ENCODE measurements at places on chromosomes 5 and 9.

- no peak for DNase-seq
Observed at GRCh38 chr5:169649486-169649885, 12.4 kb downstream of the DOCK2 start.

DNA sequence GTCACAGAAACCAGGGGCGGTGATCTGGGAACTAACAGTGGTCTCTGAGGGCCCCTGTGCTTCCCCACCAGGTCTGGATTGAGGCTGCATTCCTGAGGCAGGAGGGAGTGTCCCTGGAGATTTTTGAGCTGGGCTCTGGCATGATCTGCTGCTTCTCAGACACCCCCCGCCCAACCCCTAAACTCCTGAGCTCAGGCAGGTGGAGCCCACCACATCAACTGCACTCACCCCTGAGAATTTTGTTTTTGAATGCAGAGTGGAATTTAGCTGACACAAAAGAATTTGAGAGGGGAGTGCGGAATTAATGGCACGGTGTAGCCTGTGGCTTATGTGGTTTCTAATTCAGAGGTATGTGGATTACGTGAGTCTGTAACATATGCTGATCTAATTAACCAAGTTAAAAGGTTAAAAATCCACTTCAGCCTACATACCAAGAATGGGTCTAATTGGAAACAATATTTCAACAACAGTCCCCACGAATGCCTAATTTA lies 23.9 kb upstream of the CTSL start:
- DNase-seq: no peak

- DNase-seq: no peak
Observed at GRCh38 chr5:154370813-154371212, 75.0 kb upstream of the SAP30L start.

DNA sequence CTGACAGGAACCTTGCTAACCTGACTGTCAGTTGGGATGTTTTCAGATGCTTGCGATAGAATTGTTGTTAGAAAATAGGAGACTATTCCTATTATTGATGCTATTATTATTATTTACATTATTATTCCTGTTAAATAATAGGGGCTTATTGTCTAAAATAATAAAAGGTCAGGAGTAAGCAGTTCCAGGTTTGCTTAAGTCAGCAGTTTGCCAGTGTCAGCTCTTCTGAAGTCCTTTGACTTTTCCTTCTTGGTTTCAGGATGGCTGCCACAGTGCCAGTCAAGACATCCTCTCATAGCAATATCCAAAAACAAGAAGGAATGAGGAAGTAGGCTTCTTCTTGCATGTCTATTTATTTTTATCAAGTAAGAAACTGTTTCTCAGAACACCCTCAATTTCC lies 141.7 kb upstream of the MARCHF11 start:
- no peak for DNase-seq

GRCh38 chr5:108983461-108984092 lies 235.9 kb downstream of the FER start:
- no peak for DNase-seq

DNA sequence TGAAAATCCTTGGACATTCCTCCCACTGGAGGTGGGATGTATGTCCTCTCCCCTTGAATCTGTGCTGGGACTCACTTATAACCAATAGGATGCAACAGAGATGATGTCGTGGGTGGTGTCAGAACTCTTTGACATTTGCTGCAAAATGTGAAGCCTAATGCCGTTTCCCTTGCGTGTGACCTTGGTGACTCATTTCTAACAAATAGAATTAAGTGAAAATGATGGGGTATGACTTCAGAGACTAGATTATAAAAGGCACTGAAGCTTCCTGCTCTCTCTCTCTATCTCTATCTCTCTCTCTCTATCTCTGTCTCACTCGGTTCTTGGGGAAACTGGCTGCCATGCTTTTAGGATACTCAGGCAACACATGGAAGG lies 126.1 kb upstream of the STC2 start:
- no peak for DNase-seq

- DNase-seq: no peak
Observed at GRCh38 chr9:18474783-18475182, 830 bp downstream of the ADAMTSL1 start.

DNA sequence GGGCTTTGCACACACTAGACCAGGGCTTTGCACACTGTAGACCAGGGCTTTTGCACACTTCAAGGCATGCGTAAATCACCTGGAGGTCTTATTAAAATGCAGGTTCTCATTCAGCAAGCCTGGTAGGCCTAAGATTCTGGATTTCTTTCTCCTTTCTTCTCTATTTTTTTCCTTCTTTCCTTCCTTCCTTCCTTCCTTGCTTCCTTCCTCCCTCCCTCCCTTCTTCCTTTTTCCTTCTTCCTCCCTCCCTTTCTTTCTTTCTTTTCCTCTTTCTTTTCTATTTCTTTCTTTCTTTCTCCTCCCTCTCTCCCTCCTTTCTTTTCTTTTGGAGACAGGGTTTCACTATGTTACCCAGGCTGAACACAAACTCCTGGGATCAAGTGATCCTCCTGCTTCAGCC lies 24.3 kb upstream of the CNOT6 start:
- no peak for DNase-seq

DNA sequence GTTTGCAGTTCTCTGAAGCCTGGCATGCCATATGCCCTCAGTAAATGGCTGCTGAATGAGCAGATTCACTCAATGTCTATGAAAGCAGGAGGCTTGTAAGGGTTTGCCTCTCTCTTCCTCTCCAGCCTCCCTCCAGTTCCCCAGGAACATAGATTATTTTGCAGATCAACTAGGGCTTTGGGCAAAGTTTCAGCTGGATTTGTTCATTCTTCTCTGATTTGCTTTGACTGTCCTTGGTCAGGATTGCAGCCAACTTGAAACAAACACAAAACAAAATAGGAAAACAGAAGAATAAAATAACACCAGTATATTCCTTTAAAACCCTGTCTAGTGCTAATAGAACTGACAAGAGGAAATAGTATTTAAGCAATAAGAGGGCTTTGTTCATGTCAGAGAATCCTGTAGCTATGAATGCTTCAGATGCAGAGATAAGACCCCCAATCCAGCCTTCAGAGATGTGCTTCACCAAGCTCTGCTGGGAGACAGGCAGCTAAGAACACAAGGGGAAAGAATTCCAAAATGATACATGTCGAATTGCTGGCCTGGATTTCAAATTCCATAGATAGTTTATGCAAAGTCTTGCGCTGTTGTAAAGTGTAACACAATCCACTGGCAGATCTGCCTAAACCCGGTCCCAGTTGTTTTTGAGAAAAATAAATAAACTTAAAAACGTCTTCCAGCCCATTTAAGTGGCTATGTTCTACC lies 174.3 kb downstream of the PAPPA start:
- DNase-seq: no peak

GRCh38 chr9:135690836-135691570 lies 8.3 kb downstream of the SOHLH1 start:
- no peak for DNase-seq
